Fibroblast of skin of abdomen (primary cell): ENCODE measurements at places on chromosomes 11 and 22.

DNA sequence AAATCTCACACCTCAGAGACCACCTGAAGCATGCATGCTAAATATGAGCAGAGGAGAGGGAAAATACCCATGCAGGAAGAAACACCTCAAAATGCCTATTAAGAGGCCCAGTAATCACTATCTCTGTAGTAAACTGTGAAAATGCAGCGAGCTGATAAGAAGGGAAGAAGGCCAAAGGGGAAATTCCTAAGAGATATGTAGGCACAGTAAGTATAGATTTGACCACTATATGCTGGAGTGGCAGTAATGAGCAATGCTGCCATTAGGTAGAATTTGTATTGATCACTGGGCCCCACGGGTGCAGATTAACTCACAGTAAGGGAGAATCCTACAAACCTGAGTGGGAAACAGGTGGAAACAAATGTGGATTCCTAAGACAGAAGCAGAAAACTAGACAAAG is 1813.1 kb upstream of the RAG2 start:
- no peak for DNase-seq

- DNase-seq: no peak
Measured at GRCh38 chr11:37560991-37561390, 963.0 kb upstream of the RAG2 start.

DNA sequence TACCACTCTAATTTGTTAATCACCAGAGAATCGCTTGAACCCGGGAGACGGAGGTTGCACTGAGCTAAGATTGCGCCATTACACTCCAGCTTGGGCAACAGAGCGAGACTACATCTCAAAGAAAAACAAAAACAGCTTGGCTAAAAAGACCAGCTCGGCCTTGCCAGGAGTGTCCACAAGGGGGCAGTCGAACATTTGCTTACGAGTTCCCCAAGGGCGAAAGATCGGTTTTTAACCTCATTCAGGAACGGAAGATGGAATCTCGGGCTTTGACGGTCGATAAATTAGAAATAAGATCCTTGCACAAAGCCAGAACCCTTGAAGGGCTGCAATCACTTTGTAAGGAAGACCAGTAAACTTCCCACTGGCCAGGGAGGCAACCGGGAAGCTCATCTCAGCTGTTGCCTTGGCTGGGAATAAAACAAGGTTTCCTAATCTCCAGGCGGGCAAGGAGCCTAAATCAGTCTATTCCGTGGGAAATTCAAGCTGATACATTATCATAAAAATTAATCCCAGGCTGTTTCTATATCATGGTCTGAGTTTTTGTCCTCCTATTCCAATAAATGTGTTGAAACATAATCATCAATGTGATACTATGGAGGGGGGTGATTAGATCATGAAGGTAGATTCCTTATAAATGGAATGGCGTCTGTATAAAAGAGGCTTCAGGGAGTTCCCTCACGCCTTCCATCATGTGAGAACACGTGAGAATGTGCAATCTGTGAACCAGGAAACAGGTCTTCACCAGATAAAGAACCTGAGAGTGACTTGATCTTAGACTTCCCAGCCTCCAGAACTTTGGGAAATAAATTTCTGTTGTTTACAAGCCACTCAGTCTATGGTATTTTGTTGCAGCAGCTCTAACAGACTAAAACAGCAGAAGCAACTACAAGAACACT is 14.9 kb upstream of the SLC29A2 start:
- peak; percentile 76 for DNase-seq

DNA sequence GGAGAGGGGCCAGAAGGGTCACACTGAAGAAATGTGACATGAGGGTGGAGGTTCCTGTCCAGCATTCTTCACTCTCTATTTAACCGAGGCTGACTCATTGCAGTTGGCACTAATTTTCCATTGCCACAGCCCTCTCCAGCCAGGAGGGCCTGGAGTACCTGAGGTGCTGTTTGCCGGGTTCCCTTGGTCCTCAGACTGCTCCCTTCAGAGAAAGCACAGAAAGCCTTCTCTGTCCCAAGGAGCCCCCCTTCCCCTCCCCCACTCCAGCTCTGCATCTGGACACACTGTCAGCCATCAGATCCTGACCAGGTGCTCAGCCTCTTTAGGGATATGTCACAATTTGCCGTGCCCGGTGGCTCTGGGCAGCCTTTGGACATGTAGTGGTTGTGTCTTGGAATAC is 3.2 kb upstream of the C11orf91 start:
- DNase-seq: no peak

DNA sequence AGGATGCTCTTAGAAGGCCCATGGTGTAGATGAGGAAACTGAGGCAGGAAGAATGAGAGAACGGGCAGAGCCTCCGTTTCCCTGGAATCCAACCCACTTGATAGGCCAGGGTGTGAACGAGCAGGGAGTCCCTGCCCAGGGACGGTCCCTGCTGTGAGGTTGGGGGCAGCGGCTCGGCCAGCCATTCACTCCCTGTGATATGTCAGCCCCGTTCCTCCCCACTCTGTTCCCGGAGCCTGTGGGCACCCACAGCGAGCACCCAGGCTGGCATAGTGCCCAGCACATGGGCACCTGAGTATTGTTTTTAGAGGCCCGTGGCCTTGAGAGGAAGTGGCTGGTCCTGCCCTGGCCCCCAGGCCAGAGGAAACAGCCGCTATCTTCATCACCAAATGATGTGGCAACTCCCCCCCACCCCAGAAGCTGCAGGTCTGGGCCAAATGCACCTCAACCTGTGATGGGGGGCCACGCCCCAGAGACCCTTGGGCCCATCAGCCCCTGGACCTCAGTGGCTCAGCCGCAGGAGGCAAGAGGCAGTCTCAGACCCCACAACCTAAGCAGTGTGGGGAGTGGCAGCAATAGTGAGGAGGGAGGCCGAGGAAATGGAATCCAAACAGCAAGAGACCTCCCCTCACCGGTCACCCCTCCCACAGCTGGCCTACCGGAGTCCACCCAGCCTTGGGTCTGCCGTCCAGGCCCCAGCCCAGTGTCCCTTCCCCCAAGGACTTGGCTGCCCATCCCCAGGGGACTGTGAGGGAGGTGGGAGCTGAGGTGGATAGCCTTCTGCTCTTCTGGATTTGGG is 2.1 kb downstream of the ALDH3B1 start:
- no peak for DNase-seq

GRCh38 chr11:112453601-112454577 is 193.2 kb upstream of the PLET1 start:
- no peak for DNase-seq

DNA sequence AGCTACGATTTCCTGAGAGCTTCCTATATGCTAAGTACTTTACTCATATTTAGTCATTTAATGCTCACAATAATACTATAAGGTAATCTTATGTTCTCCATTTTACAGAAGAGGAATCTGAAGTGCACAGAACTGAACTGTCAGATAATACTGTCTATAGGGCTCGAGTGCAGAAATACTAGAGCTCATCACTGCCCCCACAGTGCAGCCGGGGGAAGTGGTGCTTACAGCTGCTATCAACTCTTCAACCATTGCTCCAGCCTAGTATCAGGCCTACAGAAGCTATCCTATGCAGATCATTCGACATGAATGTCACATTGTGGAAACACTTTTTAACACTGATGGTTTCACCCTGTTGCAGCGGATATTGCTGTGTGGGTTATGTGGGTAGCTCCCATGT is 929.9 kb downstream of the NTM start:
- no peak for DNase-seq

DNA sequence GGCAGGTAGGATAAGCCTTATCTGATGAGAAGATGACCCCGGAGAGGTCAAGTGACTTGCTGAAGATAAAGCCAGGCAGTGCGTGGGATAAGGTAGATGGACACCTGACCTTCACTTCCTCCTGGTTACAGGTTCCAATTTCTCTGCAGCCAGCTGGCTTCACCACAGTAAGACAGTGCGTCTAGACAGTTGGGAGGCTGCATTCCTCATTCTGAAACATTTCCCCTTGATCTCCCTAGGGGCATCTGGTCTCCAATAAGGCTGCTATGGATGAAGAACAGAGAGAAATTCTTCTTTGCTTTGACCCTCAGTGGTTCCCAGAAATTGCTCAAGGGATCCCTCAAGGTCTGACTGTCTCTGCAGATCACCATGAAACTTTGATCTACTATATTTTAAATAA is 211.3 kb downstream of the MYO18B start:
- no peak for DNase-seq

GRCh38 chr11:8325591-8326304 is 62.1 kb upstream of the LMO1 start:
- DNase-seq: no peak

DNA sequence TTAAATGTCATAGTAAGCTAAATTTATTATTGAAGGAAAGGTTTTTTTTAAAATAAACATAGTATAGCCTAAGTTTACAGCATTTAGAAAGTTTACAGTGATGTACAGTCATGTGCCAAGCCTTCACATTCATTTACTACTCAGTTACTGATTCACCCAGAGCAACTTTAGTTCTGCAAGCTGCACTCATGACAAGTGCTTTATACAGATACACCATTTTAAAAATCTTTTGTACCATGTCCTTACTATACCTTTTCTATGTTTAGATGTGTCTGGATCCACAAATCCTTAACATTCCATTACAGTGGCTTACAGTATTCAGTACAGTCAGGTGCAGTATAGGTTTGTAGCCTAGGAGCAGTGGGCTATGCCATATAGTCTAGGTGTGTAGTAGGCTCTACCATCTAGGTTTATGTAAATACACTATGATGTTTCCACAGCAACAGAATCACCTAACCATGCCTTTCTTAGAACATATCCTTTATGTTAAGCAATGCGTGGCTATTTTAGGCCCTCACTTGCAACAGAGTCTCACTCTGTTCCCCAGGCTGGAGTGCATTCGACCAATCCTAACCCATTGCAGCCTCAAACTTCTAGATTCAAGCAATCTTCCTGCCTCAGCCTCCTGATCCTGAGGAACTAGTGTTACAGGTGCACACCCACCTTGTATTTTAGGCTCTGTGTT is 79.5 kb upstream of the SLC25A18 start:
- no peak for DNase-seq

GRCh38 chr11:1049431-1049891 is 12.9 kb upstream of the MUC6 start:
- no peak for DNase-seq

DNA sequence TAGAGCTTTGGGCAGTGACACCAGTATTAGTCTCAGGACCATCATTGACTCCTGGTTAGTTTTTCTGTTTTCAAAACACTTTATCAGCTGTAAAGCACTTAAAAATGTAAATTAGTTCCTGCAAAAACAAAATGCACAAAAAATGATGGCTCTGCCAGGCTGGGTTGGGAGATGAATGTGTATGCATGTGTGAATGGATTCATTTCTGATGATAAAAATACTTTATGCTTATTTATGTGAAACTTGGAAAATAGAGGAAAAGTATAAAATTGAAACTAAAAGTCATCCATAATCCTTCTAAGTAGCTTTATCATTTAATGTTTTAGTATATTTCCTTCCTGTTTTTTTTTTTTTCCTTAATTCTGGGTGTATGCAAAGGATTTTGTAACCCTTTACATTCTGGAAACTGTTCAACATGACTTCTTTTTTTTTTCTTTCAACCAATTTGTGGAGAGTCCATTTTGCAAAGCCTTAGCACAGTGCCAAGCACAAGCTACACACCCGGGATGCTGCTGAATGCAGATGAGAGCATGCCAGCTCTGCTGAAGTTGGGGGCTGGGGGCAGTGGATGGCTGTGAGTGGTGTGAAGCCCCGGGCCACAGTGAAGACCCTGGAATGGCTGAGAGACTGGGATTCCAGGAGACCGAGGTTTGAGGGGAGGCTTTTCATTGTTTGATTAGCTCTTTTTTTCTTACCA is 37.6 kb downstream of the PTPRJ start:
- no peak for DNase-seq

- DNase-seq: peak; percentile 86
Measured at GRCh38 chr11:19988598-19988997, 171.7 kb downstream of the DBX1 start.

GRCh38 chr22:29427176-29427760 is 11.1 kb upstream of the RFPL1 start:
- DNase-seq: peak; percentile 12

DNA sequence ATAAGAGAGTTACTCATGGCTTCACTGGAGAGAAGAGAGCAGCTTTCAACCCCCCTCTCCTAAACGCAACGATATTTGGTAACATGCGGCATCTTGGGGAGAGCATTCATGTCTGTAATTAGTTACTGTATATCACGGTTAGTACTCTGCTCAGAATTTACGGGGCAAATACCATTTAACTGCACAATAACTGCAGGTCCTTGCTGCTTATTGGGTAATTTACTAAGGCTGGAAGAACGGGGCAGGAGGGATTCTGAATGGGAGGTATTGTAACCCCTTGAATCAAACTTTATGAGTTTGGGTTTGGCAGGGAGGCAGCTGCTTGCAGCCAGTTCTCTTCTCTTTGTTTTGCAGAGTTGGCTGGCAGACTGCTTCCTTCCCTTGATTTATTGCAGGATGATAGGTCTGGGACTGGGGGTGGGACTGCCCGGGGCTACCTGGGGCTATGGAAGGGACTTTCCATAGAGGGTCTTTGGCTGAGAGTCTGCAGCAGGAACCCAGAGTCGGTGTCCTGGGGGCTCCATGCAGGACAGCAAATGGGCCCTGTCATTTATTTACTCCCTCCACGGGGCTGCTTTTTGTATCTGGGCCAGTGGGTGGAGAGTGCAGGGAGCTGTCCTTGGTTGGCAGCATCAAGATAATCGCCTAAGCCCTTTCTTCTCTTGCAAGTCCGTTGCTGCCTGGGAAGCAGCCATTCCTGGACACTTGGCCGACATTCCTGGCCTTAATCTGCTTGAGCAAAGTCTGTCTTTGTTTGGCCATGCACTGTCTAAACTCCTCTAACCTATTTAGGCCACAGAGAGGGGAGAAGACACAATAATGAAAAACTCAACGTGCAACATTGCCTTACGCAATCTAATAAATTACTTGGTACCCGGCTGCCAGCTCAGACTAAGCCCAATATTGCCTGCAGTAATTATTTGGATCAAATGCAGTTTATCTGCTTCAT is 188.9 kb downstream of the ST3GAL4 start:
- peak; percentile 56 for DNase-seq

DNA sequence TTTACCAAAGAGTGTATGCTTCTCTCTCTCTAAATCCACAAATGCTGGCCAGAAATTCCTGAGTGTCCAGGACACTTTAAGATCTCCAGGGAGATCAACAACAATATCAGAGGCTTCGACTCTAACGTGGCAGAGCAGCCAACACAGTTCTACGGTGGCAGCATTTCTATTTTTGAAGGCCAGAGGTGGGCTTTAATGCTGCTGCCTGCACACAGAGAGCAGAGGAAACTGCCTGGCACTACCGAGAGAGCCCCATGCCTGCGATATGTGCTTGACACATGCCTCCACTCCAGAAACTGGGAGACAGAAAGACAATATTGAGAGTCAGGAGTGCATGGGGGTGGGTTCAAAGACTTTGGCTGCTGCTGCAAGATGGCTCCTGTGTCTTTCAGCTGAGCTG is 48.8 kb upstream of the GALNT18 start:
- no peak for DNase-seq

GRCh38 chr11:78015878-78016277 is 7.2 kb downstream of the KCTD14 start:
- no peak for DNase-seq

- DNase-seq: no peak
Measured at GRCh38 chr11:105078283-105078682, 33.1 kb upstream of the CARD16 start.

GRCh38 chr11:37370817-37371216 is 772.8 kb upstream of the RAG2 start:
- DNase-seq: no peak

- no peak for DNase-seq
Measured at GRCh38 chr22:39463277-39463676, 6.5 kb downstream of the MGAT3 start.
